ENCODE measurements at places on chromosomes 1 and 21.

- no peak for DNase-seq
Observed at GRCh38 chr1:230286166-230286889, 139.8 kb downstream of the PGBD5 start.

DNA sequence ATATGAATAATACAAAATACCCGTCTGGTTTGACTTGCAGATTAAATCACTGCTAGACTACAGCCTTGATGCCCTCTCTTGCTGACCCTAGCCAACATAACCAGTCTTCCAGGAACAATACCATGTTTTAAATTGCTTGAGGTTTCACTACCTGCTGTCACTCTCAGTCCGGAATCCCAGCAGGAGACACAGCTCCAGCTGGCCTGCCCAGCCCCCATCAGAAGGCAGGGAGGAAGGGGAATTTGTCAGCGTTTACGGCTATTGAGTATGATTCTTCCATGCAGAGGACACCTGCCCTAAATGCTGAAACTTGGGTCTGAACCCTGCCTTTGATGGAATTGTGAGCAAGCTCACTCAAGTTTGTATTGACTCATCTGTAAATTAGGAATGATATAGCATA lies 33.0 kb downstream of the ZNF496 start:
- no peak for DNase-seq

- no peak for DNase-seq
Observed at GRCh38 chr1:112074711-112075110, 85.2 kb upstream of the KCND3 start.

- no peak for DNase-seq
Observed at GRCh38 chr1:119954476-119955422, 58.4 kb upstream of the ADAM30 start.

DNA sequence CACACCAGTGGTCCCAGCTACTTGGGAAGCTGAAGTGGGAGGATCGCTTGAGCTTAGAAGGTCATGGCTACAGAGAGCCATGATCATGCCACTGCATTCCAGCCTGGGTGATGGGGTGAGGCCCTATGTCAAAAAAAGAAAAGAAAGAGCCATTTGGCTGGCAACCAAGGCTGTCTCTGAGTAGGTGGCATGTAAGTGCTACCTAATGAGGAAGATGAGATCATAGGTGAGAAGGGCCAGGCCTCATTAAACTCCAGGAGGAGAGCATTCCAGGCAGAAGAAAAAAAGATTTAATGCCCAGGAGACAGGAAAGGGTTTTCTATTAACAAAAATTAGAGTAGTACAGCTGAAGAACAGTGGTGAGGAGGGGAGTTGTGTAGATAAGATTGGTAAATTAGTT lies 103.4 kb upstream of the ZNF678 start:
- no peak for DNase-seq

- DNase-seq = no peak
Observed at GRCh38 chr21:33135925-33136324, 66.0 kb downstream of the OLIG1 start.

DNA sequence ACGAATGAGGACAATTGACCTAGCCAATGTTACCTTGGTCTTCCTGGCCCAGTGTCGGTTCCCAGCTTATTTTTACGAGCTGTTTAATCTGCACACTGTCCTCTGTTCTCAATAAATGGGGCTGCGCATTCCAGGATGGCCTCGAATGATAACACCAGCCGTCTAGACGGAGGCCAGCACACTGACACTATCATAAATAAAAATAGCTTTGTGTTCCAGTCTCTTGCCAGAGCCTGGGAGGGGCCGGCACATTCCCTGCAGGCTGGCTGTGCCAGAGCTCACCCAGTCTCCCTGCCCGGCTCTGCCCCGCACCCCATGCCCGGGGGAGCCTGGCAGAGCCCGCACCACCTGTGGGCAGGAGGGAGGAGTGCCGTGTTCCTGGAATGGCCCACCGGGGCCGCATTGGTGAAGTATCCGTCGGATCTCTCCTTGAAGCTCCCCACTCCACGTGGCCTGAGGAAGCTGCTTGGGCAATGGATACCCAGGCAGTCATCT lies 92.1 kb downstream of the SPSB1 start:
- no peak for DNase-seq

Data from NCI-H446 (cell line).